Tibial artery (tissue), 4 donors: ENCODE measurements at places on chromosomes 13 and 19.

DNA sequence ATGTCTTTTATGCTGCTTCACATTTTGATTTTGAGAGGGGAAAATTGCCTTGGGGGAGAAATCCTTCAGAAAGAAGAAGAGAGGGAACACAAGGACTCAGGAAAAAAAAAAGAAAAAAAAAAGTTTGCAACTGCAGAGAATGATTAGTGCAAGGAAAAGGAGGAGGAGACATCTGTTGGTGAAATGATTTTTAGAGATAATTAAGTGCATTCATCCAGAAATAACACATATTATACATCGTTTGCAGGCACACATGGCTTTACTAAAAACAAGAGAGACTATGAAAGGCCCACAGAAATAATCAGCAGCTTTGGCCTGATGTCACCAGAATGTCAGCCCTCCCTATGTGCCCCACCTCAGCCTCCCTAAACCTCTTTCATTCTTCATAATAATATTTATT lies 1058.2 kb downstream of the PCDH9 start:
- no peak for DNase-seq

- DNase-seq, result no peak
Measured at GRCh38 chr19:1472231-1473084, 6.6 kb downstream of the C19orf25 start.

GRCh38 chr13:71218960-71219359 lies 648.0 kb downstream of the DACH1 start:
- no peak for DNase-seq

- no peak for DNase-seq
Measured at GRCh38 chr19:33469171-33470039, 52.2 kb downstream of the PEPD start.
